T-helper 17 cell (primary cell): ENCODE measurements at places on chromosomes 7 and 10.

DNA sequence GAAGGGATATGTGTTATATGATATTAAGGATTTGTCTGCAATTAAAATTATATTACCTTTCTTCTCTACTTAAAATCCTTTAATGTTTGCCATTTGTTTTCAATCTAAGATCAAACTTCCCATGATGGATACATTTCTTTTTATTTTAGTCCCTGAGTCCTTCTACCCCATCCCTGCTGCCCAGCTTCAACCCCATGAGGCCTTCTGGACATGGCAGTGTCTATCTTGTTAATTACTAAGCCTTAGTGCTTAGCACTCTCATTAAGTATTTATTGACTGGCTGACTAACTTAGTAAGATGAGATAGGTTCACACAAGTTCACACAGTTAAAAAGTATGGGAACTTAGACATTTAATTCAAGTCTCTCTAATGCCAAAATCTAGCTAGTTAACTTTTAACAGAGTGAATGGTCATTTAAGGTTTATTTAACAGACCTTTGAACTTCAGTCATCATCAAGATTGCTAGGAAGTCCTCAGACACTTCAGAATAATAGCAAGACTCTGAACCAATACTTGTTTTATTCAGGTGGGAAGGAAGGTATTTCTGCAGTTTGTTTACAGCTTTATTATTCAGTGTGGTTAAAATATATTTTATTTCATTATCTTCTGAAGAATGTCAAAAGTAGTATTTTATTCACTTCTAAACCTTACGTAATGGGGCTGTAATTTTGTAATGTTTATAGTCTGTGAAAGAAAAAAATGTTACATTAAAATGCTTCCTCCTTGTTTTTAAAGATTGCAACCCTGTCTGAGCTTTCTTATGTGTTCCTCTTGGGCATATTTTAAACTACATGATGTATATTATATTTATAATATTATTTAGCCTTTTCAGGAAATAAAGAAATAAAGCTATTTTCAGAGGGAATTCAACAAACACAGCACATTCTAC, 848.9 kb downstream of the REEP3 start:
- no peak for DNase-seq

- no peak for DNase-seq
Measured at GRCh38 chr7:68900096-68900495, 698.2 kb upstream of the AUTS2 start.

DNA sequence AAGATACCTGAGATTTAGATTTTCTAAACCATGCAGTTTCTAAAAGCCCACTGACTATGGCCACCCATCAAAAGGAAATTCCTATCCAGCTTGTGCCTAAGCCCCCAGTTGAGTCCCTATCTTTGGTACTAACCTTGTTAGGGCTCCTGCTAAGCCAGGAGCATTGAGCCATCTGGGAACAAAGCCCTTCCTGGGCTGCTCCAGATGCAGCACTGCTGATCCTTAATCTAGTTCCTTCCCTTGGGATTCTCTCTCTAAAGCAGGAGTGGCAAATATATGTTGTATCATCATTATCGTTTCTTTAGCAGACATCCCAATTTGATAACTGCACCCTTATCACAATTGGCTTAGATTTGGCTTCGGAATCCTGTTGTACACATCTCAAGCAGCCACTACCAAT, 24.7 kb upstream of the PDLIM1 start:
- no peak for DNase-seq

GRCh38 chr7:150390205-150390604, 11.1 kb downstream of the ZNF775 start:
- DNase-seq, result no peak

DNA sequence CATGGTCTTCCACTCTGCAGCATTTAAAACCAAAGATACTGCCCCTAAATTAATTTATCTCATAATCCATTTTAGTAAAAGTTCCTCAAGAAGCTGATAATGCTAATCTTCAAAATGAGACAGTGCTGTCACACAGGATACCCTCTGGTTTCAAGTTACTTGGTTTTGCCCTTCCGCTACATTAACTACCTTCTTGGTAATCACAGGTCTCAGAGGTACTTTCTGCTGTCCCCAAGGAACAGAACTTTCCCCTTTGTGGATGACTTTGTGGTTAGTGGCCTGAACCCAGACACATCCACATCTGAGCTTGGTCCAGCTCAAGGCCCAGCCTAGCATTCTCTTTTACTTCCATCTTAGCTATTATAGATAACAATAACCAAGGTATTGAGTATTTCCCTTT, 88.8 kb upstream of the TMEM26 start:
- no peak for DNase-seq

GRCh38 chr10:91883549-91884444, 25.5 kb downstream of the FGFBP3 start:
- no peak for DNase-seq
